ENCODE measurements at places on chromosomes 11 and 22. TPM values are rescaled to one million over a fixed set of nuclear protein-coding genes. Genes with fewer than 3 reads are reported as not detected.

OR51I1 gene
- 0.60 TPM for total RNA-seq

PANX2 gene
- 0.52 TPM for total RNA-seq

TRAF6 gene
- total RNA-seq, result 4.2 TPM

SGSM1 gene
- not detected for total RNA-seq

SYVN1 gene
- 9.5 TPM for total RNA-seq

CCDC88B gene
- 1.3 TPM for total RNA-seq

ABTB2 gene
- 3.8 TPM for total RNA-seq

PITPNM1 gene
- total RNA-seq, result 10.7 TPM

PATE4 gene
- not detected for total RNA-seq

SYCE3 gene
- 0.94 TPM for total RNA-seq

KDM4E gene
- total RNA-seq, result not detected

RCN1 gene
- total RNA-seq, result 353 TPM

FOLR1 gene
- total RNA-seq, result not detected

ISX gene
- total RNA-seq, result not detected

OR51G1 gene
- not detected for total RNA-seq

TMEM45B gene
- total RNA-seq, result not detected

PAX6 gene
- 0.34 TPM for total RNA-seq

CDON gene
- 31.2 TPM for total RNA-seq

OR10D3 gene
- total RNA-seq, result not detected

LRRC10B gene
- total RNA-seq, result not detected

CPSF7 gene
- total RNA-seq, result 9.1 TPM

Data from bronchial smooth muscle cell (primary cell).